NCI-H460 (cell line): ENCODE measurements at places on chromosomes 5 and 9.

DNA sequence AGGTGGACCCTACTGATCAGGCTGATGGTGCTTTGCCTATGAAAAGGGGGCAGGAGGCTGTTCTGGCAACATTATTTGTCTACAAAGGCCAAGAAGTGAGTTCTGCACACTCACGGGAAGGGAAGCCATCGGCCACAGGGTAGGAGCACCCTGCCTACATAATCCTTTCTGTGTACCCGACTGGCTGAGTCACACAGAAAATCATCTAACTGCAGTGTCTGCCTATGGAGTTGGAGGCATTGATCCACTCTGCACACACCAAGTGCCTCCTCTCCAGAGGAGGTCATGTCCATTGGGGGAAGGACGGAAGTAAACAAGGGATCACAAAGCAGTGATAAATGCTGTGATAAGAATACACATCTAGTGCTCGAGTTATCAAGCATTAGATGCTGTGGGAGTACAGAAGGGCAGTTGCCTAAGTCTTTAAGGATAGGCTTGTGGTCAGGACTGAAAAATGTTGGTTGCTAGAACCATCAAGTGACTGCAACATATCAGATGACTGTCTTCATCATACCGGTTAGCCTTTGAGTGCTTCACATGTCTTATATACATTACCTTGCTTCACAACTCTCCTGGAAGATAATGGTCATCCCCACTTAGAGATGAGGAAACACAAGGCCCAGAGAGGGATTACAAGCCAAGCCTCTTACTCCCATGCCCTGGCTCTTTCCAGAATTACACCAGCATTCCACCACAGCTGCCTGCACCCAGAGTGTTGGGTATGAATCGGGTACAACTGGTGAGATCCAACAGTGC is 1.3 kb upstream of the SLC2A8 start:
- no peak for DNase-seq

GRCh38 chr9:4734150-4734549 is 6.9 kb downstream of the AK3 start:
- DNase-seq: no peak

- no peak for DNase-seq
These were observed 100.9 kb upstream of the APC start for GRCh38 chr5:112636751-112637150.

GRCh38 chr9:26169708-26170107 is 491.5 kb upstream of the TUSC1 start:
- peak; percentile 13 for DNase-seq

DNA sequence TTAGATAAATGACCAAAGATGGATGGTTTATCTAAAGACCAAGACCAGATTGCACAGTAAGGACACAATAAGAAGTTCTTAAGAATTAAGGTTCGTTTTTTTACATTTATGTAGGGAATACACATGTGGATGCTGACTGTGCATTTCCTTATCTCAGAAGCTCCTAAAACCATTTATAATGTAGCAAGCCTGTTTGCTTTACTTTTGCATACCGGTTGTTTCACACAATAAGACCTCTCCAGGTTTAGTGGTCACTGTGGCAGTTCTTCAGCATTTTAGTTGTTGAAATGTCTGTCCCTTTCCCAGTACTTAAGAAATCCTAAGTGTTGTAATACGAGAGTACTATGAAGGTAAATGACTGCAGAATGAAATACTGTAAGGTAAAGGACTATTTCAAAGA is 43.6 kb downstream of the BASP1 start:
- no peak for DNase-seq

DNA sequence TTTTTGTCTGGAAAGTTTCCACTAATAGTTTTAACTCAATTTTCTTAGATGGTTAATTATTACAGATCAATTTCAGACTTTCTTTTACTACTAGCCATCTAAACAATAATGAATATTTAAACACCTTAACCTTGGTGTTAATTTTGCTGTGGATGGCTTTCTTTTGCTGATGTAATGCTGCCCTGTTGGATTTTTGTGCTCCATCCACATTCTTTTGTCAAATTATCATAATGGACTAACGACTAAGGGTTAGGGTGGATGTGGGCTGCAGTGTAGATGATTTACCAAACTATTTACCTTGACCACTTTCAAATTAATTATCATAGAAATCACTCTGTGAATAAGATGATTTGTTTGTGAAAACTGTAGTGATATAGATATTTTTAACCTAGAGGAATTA is 15.6 kb upstream of the TMEM38B start:
- no peak for DNase-seq

- DNase-seq: no peak
These were observed 11.2 kb upstream of the JAK2 start for GRCh38 chr9:4973902-4974301.

DNA sequence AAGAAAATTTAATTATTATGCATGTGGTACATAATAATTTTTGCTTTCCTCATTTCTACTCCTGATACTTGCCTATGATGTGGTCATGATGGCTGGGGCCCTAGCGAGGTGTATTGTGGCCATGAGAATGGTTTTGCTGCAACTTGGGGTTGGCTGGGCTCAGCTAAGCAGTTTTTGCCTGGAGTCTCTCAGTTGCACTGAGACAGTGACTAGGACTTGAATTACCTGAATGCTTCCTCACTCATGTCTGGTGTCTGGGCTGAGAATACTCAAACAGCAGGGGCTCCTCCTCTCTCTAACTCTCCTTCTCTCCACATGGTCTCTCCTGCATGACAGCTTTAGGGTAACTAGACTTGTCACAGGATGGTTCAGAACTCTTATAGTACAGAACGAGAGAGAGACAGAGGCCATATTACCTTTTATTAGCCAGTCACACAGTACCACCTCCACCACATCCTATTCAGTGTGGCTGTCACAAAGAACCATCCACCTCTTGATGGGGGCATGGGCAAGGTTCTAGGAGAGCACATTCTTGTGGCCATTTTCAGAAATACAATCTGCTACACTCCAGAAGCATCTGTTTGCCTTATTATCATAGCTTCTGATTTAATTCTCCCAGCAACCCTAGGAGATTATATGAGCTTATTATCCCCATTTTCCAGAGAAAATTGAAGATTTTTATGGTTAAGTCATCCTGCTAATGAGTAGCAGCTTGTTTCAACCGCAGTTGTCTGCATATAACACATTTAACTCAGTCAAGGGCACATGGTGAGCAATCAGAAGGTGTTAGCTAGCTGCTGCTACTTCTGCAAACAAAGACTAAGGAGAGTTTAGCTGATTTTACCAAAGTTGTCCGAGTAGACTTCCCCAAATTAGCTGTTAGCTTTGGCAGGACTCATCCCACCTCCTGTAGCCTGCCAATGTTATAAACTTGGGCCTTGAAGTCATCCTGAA is 245.1 kb downstream of the DOCK8 start:
- no peak for DNase-seq

DNA sequence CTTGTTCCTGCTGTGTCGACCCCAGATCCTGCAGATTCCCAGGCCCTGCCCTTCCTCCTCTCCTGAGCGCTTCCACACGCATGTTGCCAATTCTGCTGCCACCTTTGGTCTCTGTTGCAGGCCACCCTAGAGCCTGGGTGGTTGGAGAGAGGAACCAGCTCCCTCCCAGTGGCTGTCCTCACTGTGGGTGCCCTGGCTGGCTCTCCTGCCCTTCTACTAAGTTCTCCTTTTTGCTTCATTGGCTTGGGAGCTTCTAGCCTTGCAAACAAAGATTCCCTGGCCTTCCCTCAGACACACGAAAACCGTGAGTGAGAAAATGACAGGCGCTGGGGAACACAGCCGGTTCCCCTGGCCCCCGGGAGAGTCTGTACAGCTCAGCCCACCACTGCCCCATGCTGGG is 14.2 kb upstream of the NCS1 start:
- DNase-seq: no peak

DNA sequence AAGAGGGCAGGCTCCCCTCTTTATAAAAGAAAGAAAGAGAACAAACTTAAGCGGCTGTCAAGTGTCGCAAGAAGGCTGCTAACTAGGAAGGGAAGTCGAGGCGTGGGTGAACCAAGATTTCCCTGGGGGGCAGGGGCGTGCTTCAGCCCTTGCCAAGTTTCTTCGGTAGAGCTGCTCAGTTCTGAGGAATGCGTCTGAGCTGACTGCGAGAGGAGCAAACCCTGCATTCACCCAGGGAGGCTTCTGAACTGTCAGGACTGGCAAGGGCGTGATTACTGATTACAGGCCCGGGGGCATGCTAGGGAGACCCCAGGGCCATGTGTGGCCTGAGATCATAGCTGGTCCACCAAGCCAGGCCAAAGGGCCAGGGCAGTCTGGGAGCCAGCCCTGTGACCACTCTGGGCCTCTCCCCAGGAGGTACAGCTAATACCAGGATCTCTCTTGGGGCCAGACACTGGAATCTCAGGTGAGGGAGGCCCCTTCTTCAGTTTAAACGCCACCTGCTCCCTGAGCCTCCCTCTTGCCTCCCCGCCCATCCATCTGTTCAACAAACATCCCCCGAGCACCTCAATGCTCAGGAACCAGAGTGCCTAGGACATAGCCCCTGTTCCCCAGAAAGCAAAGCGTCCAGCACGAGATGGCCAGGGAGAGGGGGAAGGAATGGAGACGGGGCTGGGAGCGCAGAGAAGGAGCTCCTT is 30.9 kb downstream of the SARDH start:
- DNase-seq: no peak

DNA sequence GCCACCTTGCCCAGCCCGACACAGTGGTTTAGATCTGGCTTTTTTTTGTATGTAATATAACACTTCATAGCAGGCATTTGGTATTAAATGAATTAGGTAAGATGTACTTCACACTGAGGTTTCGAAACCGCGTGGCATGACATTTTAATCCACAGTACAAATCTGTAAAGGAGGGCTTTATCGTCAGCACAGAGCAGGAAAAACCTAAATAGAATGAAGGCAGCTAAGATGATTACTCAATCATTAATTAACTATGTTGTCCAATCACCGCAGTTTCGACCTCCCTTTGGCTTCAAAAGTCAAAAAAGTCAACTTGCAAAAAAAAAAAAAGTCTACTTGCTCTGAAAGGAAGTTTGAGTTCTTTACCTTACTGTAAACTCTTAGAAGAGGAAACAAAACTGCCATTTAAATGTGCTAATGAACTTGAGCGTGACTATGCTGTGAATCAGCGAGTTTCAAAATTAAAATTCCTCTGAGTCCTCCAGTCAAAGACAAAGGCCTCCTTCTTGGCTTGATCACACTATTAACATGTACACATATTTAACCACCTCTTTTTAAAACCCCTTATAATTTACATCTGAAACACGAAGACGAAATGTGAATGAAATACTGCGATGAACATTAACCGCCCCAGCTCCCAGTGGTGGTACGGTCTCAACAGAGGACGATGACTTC is 698 bp upstream of the SEC24A start:
- DNase-seq: peak; percentile 8

GRCh38 chr9:80952363-80952922 is 736.9 kb downstream of the TLE1 start:
- DNase-seq: no peak

GRCh38 chr9:3525096-3525835 is 535 bp downstream of the RFX3 start:
- DNase-seq: no peak

DNA sequence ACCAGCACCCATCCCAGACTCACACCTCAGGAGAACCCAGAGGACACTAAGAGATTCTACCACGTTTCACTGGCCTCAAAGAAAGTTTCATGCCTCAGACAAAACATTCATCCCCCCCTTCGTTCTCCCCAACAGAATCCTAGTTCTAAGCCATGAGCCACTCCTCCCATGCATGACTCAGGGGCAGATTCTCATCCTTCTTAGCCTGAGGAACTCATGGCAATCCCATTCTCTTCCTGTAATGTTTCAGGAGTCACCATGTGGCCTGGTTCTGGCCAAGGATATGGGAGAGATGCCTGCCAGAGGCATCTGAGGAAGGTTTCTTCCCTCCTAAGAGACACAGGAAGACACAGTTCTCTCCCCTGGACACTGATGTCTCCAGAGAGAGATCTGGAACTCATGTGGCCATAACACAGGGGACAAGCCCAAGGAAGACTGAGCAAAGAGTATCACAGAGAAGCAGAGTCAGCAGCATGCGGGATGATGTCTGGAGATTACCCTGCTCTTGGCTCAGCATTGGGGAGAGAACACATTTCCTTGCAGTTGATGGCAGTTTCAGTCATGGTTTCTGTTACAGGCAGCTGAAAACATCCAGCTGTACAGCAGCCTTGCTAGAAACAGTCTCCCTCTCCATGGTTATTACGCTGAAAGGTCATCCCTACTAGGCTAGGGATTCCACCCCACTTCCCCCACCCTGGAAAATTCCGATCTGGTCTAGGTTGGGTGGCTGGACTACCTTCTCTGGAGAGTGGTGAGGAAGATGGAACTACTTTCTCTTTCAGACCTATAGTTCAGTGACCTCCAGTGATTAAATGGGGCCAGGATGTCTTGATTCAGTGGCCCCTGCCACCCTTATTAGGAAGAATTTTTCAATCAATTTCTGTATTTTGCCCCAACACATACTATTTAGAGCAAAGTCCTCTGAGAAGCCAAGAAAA is 115.4 kb downstream of the ZNF608 start:
- no peak for DNase-seq

DNA sequence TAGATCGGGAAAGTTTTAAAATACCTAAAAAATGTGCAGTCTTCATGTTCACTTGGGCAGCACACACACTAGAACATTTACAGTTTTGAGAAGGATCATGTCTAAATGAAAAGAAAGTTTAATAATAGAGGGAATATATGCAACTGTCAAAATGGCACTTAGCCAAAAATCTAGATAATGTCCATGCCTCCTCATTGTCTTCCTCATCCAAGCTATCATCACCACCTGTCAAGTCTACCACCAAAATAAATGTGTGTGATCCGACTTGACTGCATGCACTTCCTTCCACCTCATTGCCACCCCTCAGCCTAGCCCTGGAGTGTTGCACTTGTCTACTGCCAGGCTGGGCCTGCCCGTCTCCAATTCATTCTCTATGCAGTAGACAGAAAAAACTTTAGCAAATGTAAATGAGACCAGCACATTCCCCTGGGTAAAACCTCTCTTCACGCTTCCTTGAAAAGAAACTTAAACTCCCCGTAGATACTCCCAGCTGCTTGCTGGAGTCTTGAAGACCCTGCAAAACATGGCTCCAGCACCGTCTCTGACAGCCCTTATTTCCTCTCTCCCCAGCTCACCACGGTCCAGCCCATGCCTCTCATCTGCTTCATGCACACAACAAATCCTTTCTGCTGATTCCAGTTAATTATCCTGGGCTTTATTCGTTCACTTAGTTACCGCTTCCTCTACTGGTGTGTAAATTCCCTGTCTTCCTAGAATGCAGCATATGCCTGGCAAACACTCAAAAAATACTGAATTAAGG is 66.9 kb downstream of the FANCC start:
- no peak for DNase-seq

DNA sequence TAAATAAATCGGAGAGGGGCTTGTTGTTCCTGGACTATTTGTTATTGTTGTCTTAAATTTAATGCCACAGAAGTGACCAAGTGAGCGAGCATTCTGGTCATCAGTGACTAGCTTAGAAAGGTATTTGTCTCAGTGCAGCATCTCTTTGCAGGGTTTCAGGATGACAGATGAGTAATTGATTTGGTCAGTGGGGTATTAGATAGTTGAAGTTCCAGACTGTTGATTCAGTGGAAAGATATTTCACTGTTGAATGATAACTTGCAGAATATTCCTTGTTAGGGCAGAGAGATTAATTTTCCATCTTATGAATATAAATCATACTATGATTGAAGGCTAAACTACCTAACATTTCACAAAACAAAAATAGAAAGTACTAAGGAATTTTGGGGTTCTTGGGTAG is 122.4 kb downstream of the TRIO start:
- DNase-seq: peak; percentile 90

GRCh38 chr5:89998519-89999305 is 410.8 kb downstream of the CETN3 start:
- DNase-seq: no peak
